Activated T-cell treated with anti-CD3 and anti-CD28 coated beads, Interleukin-2, amount 50 U/mL, for 72 hours (primary cell): ENCODE measurements at places on chromosomes 13 and 19. TPM values are rescaled to one million over a fixed set of nuclear protein-coding genes. Genes with fewer than 3 reads are reported as not detected.

Gene ERFL
- 4.1 TPM for total RNA-seq

Gene KIR3DL1
- total RNA-seq, result not detected

Gene KANK3
- 0.99 TPM for total RNA-seq

Gene TMPRSS9
- 0.19 TPM for total RNA-seq

- DNase-seq, result peak; percentile 55
Observed at GRCh38 chr19:54430306-54431254, 15.3 kb downstream of the TTYH1 start.

DNA sequence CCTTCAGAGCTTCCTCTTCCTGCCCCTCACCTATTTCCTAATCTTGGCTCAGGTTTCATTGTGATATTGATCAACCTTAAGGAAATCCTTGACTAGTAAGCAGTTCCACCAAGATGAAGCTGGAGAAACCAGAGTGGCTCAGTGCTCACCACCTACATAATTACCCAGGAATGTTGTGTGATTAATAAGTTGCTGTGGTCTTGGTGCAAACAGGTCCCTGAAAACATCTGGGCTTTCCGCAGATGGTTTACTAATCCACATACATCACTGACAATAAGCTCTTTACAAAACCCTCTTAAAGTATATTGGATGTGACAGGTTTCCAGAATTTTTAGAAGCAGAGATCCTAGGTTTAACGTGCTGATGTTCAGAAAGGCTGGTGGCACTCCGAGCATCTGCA, 8.6 kb upstream of the SERP2 start:
- no peak for DNase-seq

GRCh38 chr19:6590258-6590826, 608 bp downstream of the CD70 start:
- DNase-seq, result peak; percentile 41
